ENCODE measurements at places on chromosomes 3 and 15.

DNA sequence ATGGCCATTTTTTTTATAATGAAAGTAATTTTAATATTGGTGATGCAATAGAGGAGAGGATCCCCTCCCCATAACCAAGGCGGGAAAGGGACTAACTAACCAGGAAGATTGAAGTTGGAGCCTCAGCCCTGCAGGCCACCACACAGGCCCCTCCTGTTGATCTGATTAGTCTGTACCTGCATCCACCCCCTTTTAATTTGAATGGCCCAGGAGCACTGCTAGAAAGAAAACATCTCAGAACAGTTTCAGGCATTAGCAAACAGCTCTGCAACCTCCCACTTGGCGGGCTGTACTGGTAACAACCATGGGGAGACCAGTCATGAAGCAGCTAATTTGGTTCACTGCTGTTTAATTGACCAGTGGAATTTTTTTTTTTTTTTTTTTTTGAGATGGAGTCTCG lies 10.3 kb downstream of the CAV3 start:
- DNase-seq: no peak

DNA sequence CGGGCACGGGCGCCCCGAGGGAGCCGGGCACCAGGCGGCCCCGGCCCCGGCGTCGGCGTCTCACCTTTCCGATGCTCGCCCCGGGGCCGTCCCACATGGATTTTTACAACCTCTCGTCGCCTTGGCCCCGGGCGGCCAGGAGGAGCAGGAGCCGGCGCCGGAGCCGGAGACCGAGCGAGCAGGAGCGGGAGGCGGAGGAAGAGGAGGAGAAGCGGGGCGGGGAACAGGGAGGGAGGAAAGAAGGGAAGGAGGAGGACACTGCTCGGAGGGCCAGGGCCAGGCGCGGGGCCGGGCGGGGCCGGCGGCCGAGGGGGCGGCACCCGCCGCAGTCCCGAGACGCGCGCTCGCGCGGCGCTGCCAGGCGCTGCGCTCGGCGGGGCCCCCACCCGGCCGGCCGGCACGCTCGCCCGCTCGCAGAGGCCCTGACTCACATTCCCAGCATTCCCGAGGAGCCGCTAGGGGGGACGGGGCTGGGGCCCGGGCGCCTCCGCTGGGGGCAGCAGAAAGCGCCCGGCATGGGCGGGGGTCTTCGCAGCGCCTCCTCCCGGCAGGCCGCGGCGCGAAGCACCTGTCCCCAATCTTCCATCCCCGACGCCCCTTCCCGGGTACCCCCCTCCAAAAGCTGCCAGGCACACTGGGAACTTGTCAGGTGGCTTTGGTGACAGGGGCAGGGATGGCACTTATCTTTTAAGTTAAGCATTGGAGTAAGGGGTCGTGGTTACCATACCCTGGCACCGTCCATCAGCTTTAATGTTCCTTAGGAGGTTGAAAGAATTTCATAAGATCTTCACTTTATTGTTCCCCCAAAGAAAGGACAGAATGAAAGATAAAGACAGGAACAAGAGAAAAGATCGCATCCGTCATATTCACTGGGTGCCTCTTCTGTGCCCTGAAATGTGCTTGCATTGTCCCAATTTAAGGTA lies at the start of gene ERC2:
TSS of gene ERC2 (minus strand) at position 284 of the 923 bp plus-strand sequence.
- DNase-seq: no peak

DNA sequence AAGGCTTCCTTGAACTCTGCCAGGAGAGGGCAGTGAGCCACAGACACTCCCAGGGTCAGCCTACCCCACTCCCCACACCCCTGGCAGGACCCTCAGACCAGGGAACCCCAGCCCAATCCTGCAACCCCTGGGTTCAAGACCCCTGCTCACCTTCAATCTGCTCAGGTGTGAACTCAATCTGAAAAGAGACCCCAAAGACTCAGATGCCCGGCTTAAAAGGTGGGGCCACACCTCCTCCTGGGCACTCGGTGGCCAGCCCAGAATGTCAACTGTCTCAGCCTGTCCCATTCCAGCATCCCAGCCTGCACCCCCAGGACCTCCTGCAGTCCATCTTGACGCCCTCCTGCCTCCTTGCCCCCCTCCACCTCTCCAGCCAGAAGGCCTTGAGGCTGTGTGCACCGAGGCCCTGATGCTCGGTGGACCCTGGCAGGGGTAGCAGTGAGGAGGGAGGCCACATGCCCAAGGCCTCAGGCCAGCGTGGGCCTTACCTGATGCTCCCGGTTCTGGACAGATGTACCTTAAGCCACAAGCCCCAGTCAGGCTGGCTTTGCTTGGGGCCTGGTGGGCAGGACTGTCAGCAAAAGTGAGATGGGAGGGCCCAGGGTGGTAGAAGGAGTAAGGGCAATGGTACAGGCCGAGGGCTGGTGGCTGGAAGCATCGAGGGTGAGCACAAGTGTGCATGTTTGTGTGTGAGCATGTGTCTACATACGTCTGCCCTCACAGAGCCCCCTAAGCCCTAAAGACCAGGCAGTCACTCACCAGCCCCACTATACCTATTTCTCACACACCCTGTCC lies 2.2 kb downstream of the MYL3 start:
- DNase-seq: no peak

DNA sequence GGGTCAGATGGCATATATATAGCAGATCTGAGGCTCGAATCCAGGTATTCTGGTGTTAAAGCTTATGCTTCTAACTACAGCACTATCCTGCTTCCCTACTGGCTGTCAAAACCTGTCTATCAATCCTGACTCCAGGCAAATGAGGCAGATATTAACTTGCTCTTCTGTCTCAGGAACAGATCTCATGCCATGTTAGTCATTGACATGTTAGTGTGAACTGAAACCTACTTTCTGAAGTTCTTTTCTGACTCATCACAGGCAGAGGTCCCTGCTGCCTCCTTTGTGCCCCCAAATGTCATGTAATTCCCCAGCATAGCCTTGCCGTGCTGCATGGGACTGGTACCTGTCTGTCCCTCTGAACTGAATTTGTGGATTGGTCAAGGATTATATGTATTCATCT lies 125.0 kb upstream of the SMAD3 start:
- DNase-seq: peak; percentile 22

DNA sequence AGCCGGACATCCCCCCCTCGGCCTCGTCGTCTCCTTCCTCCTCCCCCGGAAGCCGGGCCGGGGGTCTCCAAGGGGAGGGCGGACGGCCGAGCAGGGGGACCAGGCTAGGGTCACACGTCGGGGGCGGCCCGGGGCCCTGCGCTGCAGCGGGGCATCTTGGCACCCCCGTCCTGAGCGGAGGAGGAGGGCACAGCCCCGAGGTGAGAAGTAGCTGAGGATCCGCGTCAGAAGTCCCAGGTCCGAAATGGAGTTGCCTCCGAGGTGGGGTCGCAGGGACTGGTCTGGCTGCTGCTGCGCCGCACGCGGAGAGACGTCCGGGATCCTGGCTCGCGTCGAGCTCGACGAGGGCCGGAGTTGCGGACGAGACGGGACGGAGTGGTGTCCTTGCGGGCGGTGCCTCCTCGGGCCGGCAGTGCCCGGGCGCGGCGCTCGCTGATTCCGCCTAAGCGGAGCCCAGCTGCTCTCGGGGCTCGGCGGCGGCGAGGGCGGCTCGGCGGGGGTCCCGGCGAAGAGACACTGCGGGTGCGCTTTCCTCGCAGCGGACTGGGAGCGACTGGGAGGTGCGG lies at the start of gene ADCY5:
TSS of gene ADCY5 (minus strand) at position 555 of the 566 bp plus-strand sequence. CDS start at position 10, 545 bp downstream.
- peak; percentile 10 for DNase-seq

- no peak for DNase-seq
Measured at GRCh38 chr3:155602307-155602706, 142.6 kb downstream of the PLCH1 start.

DNA sequence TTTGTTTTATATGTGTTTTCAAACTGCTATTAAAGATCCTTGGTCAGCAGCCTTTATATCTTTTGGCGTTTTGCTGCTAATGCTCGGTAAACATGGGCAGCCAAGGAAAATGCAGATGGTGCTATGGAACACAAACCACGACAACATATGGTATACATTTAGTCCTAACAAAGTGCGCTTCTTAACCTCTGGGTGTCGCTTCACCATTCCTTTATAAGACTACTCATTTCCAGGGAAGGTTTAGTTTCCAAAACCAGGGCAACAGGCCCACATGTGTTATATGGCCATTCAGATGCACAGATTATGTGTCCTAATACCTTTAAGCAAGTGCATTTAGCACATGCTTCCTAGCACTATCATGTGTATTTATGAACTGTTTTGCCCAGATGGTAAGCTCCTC lies 14.7 kb downstream of the SHOX2 start:
- DNase-seq: no peak

- peak; percentile 10 for DNase-seq
Measured at GRCh38 chr3:100993309-100993708, at the start of gene ABI3BP. TSS of gene ABI3BP (minus strand) at chr3:100993421. CDS start at chr3:100993384, 37 bp downstream.

DNA sequence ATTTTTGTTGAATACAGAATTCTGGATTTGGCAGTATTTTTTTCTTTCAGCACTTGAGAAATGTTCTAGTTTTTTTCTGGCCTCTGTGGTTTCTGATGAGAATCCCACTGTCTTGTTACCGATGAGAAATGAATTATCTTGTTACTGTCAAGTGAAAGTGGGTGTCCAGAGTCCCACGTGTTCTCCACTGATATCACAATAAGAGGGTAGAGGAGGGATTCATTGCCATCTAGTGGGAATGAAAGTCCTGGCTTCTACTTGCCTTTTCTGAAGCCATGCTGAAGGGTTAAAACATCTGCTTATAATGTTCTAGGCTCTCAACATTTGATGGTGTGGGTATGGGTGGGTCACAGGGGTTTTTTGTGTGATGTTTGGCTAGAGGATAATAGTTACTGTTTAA lies 66.1 kb downstream of the SEC22A start:
- DNase-seq: no peak

- DNase-seq: no peak
Measured at GRCh38 chr3:15467227-15468181, 40.1 kb downstream of the EAF1 start.

DNA sequence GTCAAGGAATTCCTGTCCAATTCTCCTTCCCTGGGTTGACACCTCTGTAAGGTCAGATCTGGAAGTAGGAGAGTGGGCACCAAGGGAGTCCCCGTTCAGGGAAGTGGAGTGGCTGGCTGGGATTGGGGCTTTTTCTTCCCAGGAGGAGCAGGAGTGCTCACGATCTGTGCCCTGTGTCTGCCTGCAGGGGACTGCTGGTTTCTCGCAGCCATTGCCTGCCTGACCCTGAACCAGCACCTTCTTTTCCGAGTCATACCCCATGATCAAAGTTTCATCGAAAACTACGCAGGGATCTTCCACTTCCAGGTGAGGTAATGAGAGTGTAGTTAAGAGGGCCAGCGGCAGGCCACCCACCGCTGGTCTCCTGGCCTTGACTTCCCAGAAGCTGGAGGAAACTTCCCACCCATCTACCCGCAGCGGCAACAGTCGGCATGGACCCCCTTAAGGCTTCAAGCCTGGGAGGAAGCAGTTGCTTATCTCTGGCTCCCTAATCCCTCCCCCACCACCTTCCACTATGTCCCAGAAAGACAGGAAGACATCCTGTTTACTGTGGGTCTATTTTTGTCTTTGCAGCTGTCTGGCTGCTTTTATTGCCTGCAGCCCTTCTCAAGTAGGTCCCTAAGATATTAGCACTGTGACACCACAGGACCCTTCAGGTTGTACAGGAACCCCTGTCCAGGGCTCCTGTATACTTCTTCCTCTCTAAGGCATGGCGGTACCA lies 26.8 kb downstream of the CAPN3 start:
- no peak for DNase-seq

DNA sequence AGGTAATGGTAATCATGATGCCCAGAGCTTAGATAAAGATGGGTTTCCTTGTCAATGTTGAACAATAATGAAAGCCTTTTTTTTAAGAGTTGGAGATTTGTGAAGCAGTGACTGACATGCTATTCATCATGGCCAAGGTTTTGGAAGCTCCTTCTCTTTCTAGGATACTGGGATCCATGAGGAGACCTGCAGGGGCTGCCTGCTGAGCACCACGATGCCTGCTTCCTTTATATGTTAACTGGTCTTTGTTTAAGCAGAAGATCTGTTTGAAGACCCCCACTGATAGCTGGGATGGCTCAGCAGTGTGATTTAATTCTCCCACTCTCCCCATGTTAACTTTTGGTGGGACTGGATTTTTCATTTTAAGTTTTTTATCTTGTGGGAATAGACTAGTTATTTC lies 15.8 kb downstream of the RBP1 start:
- no peak for DNase-seq

GRCh38 chr3:11995120-11995519 lies 9.1 kb upstream of the SYN2 start:
- no peak for DNase-seq

DNA sequence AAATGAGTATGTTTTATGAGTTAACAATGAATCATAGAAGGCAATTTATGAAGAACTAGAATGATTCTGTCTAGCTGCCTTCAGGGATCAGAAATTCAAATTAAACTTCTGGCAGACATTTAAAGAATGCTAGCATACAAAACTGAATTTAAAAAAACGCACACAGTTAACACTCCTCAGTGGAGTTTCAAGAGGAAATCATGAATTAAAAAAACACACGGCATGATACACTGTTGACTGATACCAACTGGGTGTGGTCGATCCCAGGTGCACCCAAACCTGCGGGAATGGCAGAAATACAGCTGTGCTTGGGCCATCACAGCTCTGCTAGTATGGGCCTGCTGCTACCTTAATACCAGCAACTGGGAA lies 526.0 kb downstream of the FOXP1 start:
- DNase-seq: no peak

DNA sequence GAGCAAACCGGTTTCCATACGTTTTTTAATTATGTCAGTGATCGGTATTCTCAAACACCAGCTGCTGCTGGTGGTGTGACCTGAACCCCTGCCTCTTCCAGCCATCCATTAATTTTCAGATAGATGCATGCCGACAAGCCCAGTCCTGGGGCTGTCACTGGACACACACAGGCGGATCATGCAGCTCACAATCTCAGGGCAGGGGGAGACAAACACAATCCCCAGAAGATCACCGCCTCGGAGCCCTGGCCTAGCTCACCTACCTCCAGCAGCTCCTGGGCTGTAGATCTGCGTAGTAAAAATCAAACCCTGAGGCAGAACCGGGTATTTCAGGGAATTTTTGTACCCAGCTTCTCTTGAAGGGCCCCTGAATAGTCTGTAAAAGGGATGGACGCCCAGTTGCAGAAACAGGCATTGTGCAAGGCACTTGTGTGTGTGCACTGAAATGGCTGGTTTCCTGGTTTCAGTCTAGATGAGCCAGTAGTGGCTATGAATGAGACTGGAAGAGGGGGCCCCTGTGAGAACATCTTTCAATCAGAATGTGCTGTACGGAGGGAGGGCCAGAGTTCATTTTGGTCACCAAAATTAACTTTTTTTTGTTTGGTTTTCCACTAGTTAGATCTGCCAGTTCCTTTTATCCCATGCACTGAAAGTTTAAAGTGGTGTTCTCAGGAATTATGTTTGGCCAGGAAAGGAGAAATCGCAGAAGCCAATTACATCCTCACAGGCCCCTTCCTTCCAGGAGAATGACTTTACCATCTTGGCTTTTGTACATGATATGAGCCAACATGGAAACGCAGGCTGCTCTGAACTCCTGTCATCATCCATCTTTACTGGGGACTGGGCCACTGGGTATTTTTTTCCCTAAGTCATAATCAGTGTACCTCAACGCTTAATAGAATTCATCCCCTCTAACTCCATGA lies 55.0 kb upstream of the RPL32 start:
- DNase-seq: no peak

GRCh38 chr3:94099311-94099710 lies 36.5 kb downstream of the NSUN3 start:
- DNase-seq: no peak

All from activated CD4-positive, alpha-beta memory T cell treated with anti-CD3 and anti-CD28 coated beads for 36 hours (primary cell).